CD4-positive, alpha-beta T cell treated with Interleukin-4 for 4 hours (primary cell): ENCODE measurements at places on chromosomes 11 and 22.

DNA sequence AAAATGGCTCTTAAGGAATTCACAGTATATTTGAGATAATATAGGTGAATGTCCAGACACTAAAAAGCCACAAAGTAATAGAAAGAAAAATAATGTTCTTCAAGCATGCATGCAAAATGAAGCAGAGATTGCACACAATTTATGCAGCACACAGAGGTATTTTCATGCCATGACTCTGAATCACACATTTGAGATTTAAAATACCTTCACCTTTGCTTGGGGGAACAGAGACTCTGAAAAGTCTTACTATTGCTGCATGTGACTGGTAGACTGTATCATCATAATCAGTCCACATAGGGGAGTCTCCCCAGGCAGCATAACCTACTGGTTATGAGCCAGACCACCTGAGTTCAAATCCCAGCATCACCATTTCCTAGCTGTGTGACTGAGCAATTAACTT is 96.2 kb downstream of the RCN1 start:
- no peak for DNase-seq

GRCh38 chr11:110207123-110207522 is 89.3 kb downstream of the RDX start:
- DNase-seq: no peak

GRCh38 chr11:106939157-106939556 is 79.1 kb downstream of the GUCY1A2 start:
- no peak for DNase-seq

DNA sequence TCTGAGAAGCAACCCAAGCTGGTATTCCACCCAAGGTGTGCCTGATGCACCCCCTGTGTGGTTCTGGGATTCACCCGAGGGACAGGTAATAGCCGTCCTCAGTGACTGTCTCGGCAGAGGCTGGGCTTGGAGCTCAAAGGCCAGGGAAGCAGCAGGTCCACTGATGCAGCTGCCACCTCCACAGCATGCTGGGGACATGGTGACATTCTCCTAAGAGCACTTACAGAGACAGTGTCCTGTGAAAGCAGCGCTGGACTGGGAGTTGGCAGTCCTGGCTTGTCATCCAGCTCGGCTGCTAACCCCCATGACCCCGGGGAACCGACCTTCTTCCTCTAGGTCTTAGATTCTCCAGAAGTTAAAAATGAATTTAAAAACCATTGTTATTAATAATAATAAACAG is 72.8 kb downstream of the RPUSD4 start:
- no peak for DNase-seq

- DNase-seq: no peak
Observed at GRCh38 chr22:39309881-39310714, 9.3 kb downstream of the RPL3 start.

- no peak for DNase-seq
Observed at GRCh38 chr11:126359431-126360048, 4.1 kb downstream of the ST3GAL4 start.

DNA sequence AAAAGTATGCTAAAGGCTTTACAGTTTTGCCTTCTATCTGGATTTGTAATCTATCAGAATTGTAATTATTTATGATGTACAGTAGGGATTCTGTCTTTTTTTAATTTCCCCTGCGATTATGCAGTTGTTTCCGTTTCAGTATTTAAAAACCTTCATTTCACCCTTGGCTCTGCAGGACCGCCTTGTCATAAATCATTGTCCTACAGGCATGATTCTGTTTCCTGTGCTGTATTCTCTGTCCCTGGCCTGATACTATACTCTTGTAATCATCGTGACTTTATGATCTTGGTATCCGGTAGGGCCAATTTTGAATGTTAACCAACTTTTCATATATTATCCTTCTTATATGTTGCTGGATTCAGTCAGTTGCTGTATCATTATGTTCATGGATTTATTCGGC is 151.7 kb downstream of the ATXN10 start:
- no peak for DNase-seq

GRCh38 chr11:3134218-3134621 is 30.9 kb downstream of the OSBPL5 start:
- DNase-seq: no peak

DNA sequence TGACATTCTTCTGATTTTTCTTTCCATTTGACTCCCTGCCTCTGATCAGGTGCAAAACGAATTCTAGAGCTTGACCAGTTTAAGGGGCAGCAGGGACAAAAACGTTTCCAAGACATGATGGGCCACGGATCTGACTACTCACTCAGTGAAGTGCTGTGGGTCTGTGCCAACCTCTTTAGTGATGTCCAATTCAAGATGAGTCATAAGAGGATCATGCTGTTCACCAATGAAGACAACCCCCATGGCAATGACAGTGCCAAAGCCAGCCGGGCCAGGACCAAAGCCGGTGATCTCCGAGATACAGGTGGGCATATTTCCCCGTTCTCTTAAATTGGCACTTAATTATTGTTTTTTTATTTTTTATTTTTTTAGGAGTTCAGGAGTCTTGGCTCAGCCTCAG is 15.4 kb downstream of the XRCC6 start:
- DNase-seq: no peak

DNA sequence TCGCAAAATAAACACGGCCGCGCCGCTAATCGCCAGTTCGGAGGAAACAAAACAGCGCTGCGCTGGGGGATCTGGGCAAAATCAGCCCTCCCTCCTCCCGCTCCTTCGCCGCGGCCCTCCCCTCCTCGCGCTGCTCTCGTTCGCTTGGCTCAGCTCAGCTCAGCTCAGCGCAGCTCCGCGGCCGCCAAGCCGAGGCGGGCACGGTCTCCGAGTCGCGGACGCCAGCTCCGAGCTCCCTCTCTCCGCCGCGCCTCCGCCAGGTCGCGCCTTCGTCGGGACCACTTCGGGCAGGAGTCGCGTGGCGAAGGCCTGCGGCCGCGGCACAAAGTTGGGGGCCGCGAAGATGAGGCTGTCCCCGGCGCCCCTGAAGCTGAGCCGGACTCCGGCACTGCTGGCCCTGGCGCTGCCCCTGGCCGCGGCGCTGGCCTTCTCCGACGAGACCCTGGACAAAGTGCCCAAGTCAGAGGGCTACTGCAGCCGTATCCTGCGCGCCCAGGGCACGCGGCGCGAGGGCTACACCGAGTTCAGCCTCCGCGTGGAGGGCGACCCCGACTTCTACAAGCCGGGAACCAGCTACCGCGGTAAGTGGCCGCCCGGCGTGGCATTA is at the start of gene SPON1:
SPON1 (plus strand) TSS at position 162 of the 607 bp plus-strand sequence; CDS start at position 344, 182 bp downstream.
- DNase-seq: no peak

DNA sequence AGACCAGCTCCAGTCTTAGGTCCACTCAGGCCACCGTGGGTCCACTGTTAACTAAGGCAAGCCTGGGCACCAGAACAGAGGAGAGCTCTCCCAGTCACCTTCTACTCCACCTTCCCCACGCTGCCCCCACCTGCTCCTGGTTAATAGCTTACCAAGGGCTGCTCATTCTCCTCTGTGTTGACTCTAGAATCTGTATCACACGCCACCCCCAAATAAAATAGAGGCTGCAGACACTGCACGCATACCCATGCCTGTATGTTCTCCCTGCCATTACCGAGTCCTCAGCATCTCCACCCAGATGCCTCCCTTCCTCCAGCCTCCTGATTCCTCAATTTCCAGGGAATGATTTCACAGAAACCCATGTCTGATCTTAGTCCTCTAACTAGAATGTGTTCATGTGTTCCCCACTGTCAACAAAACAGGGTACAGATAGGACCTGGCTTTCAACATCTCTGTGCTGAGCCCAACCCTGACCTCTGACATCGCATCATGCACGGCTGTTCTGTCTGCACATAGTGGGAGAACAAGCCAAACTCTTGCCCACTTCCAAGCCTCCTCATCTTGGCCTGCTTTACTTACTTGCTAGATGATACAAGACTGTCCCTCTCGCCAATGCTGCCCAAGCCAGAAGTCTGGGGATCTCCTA is 49.8 kb downstream of the SMCO4 start:
- no peak for DNase-seq

- no peak for DNase-seq
Observed at GRCh38 chr11:48900131-48900800, 83.4 kb downstream of the TRIM51G start.

DNA sequence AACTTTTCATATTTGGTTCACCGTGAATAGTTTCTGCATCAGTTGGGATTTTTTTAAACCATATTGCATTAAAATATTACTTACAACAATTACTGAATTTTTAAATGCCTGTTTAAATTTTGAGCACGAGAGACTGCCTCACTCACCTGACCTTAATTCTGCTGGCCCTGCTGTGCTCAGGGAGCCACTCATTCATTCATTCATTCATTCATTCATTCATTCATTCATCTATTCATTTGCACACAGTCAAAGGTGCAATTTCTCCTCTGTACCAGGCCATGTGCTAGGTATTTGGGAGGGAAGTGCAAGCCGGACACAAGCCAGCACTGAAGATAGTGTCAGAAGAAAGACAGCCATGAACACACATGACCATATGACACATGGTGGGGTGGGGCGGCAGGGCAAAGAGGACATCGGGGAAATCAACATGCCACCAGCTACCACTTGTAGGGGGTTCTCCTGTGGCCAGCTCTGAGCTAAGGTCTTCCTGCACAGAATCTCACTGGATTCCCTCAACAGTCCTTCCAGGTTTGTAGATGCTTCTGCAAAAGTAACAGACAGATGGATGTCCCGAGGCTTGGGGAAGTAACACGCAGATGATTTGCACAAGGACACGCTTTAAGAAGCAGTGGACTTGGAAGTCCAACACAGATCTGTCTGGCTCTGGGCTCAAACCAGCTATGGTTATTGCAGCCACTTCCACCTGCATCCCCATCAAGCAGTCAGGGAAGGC is 568 bp upstream of the CSF2RB start:
- no peak for DNase-seq

DNA sequence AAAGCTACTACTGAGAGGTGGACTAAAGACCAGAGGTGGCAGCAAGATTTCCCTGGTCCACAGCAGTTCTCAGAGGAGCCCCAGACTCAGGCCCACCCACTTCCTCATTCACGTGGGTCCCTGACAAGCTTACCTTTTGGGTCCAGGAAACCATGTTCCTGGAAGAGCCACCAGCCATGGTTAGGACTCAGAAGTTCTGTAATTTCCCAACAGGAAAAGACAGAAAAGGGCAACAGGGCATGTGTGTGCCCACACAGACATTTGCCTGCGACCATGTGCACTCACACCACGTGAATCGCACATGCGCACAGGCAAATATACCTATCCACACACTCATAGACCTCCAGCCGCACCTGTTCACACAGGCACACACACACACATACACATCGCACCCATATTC is 42.9 kb downstream of the LRRC32 start:
- DNase-seq: no peak

GRCh38 chr22:19349778-19350475 is 58.4 kb upstream of the CLTCL1 start:
- no peak for DNase-seq

DNA sequence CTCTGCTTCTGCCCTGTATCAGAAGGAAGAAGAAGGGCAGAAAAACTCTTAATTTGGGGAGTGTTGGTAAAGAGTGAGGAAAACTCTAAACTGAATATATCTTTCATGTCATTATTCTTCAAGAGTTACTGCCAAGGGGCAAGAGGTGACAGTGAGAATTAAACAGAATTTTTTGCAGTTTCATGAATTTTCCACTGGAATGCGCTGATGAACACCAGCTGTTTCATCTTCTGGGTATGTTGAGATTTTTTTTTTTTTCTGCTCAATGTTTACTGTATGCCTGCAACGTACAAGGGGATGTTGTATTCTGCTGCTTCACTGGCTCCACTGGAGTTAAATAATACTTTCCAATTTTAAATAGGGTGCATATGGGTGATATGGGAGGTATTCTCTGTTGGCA is 117.8 kb downstream of the FAM76B start:
- DNase-seq: no peak

GRCh38 chr11:123111465-123111864 is 49.5 kb upstream of the HSPA8 start:
- peak; percentile 66 for DNase-seq

GRCh38 chr22:19122752-19123492 is 710 bp upstream of the DGCR2 start:
- no peak for DNase-seq

DNA sequence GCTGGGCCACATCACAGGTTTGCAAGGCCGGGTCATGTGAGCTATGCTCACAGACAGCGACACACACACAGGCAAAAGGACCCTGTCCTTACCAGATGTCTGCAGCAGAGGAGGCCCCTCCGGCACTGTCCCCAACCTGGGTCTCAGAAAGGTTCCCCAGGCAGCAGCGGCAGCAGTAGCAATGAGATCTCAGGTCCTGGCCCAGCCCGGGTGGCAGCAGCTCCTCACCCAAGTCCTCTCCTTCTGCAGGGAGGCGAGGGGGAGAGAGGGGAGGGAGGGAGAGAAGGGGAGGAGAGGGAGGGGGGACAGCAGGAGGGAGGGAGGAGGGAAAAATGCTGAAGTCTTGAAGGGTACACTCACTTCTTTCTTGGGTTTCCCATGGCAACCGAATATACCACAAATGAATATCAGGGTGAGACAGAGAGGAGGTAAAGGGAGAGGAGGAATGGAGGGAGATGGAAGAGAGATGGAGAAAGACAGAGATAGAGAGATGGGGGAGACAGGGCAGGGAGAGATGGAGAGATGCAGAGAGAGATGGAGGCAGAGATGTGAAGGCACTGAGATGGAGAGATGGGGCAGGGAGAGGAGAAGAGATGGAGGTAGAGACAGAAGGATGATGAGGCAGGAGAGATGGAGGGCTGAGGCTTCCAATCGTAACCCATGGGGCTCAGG is 9.5 kb downstream of the ELFN2 start:
- DNase-seq: no peak

DNA sequence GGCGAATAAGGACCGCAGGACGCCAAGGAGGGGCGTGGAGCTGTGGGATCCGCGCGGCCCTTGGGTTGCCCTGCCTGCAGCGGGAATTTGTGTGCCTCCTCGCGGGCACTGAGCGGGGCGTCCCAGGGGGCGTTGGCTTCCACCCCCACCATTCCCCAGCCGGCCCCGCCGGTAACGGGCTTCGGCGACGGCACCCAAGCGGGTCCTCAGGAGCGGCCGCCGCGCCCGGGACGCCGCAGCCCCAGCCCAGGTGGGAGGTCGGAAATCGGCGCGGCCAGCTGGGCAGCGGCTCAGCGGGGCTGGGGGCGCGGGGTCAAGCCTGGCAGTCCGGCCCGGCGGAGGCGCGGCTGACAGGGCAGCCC is 320 bp downstream of the CLTCL1 start:
- DNase-seq: no peak

DNA sequence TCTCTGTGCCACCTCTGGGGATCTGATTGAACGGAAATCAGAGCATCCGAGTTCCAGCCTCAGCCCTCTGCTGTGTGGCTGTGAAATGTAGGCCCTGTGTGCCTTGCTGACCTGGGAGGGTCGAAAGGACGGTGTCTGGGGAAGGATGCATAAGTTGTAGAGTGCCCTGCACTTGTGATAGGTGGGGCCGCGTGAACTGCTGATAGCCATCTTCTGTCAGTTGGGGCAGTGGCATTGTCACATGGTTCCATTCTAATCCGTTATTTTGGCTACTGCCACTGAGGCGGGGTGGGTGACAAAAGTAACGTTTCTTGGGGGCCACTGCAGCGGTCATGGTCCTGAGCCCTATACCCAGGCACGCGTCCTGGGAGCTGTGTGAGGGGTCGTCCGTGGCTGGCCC is 63.4 kb downstream of the LRP5 start:
- DNase-seq: no peak

DNA sequence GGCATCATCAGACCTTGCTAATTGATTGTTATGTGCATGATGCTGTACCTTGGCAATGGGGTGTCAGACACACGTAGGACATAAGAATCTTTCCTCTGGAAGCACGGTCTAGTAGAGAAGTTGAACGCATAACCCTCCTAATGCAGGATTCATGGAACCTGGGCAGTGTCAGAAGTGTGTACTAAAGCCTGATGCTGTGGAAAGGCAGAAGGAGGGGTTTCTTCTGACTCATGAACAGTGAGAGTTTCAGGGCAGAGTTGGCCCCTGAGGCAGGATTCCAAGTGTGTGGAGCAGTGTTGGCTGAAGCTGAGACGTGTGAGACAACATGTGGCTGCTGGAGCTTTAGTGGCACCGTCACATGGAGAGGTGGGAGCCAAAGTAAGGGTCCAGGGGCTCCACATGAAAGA is 3.5 kb downstream of the PANX1 start:
- no peak for DNase-seq
